Endodermal cell (in vitro differentiated cells): ENCODE measurements at places on chromosomes 1 and 21.

DNA sequence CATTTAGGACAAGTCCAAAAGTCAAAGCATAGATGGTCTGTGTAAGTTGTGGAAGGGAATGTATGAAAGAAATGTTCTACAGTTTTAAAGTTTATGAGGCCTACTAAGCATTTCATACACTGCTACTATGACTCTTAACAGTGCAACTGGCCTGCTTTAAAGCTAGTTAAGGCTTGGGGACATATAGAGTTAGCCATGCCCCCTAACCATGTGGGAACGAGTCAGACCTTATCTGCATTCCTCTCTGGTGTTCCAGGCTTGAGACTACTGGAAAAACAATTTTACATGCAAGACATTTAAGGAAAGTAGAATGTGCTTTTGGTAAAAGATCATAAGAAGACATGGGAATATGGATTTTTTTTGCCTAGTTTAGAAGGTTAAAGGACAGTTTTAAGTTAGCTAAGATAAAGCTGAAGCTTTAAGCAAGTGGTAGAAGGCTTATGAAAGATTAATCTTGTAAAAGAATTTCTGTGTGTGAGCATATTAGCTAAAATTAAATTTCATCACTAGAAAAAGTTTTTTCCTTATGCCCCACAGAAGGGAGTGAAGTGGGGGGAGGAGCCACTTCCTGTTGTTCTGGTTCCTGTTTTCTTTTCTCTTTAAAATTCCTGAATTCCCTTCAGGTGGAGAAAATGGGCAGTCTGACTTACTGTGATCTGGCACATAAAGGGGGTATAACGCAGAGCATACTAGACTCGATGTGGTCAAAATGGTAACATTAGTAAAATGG is 8.9 kb upstream of the CD48 start:
- no peak for DNase-seq

- no peak for DNase-seq
Observed at GRCh38 chr21:28280611-28281010, 712.1 kb downstream of the LTN1 start.

- DNase-seq, result no peak
Observed at GRCh38 chr1:159179906-159180305, 8.5 kb downstream of the CADM3 start.

DNA sequence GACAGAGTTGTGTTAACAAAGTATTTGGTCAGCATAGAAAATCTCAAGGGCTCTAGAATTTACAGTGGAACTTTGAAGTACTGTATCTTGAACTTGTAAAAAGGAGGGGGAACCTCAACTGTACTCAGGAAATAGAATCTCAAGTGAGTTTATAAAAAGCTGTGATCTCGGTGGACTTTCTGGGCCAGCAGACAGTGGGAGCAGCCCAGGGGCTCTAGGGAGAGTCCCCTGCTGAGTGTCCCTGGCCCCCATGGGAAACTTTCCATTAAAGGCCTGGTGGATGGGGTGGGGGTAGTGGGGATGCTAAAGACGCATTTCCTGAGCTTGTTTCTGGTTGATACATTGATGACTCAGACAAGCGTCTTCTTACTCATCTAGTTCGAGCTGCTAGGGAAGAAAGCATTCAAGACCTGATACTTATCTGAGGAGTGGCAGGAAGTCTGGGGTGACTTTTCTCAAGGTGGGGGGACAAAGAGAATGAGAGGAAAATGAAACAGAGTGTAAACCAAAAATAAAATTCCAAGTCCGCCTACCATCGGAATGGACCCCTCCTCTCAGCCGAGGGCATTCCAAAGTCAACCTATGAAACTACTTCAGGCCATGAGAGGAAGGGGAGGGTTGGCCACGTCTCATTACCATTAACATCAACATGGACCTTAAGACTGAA is 65.5 kb downstream of the NID1 start:
- no peak for DNase-seq

DNA sequence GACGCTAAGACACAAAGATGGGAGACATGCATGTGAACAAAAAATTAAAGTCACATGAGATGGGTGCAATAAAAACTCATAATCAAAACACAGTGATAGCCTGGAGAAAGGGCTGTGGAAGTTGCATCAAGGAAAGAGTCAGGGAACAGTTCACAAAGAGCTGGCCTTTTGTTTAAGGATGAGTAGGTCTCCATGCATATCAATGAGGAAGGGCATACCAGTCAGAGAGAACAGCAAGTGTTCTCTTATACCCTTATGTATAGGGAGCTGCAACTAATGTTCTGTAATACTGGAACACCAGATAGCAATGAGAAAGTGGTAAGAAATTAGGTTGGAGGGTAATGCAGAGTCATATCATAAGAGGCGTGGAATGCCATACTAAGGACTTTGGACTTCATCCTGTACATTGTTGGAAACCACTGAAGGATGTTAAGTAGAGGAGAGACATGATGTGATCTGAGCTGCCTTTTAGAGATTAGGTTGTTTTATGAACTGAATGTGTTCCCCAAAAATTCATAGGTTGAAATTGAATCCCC is 46.7 kb upstream of the SAMD13 start:
- no peak for DNase-seq
